ENCODE measurements at places on chromosomes 7 and 10.

DNA sequence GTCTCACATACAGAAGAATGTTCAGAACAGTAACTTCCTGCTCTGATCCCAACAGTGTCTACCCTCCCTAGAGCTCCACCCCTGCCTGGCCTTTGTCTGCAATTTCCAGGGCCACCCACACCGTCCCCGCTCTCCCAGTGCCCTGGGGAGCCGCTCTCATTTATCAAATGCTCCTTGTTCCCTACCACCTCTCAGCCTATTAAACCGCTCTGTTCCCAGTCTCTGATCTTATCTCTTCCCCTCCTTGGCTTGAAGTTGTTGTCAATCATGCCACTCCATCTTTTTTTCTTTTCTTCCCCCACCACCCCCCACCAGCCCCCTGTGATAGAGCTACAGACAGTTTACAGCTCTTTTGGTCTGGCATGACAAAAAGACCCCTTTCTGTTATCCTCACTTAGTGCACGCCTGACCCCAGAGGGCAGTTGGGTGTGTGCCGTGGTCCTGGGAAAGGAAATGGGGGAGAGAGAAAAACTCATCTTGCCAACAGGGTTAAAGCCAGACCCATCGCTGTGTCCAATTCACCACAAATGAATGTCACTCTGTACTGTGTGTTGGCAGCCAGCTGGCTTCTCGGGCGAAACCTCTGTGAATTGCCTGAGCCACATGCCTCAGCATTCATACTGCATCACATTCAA is 28.8 kb upstream of the HECTD2 start:
- no peak for DNase-seq

DNA sequence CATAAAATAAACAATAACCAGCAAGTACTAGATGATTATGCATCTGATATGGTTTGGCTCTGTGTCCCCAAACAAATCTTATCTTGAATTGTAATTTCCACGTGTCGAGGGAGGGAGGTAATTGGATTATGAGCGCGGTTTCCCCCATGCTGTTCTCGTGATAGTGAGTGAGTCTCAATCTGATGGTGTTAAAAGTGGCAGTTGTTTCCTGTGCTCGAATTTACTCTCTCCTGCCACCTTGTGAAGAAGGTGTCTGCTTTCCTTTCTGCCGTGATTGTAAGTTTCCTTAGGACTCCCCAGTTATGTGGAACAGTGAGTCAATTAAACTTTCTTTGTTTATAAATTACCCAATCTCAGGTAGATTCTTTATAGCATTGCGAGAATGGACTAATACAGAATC is 15.1 kb downstream of the CNTNAP2 start:
- no peak for DNase-seq

GRCh38 chr7:37315772-37316715 is 132.6 kb downstream of the ELMO1 start:
- no peak for DNase-seq

DNA sequence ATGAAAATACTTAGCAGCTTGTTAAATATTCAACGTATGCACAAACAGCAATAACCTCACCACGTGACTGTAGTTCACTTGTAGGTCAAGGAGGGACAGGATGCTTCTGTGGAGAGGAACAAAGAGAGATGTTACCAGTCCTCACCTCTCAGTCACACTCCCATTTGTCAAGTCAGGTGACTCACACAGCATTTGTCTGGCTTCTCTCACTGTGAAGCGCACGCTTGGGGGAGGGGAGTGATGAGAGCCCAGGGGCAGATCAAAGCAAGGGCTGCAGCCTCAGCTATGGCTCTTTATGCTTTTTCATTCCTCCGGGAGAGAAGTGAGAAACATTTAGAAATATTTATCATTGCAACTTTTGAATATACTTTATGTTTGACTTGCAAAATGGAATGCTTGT is 2.9 kb upstream of the RBM20 start:
- peak; percentile 31 for DNase-seq

- DNase-seq = no peak
Observed at GRCh38 chr7:27066148-27066547, 29.7 kb downstream of the HOXA1 start.

DNA sequence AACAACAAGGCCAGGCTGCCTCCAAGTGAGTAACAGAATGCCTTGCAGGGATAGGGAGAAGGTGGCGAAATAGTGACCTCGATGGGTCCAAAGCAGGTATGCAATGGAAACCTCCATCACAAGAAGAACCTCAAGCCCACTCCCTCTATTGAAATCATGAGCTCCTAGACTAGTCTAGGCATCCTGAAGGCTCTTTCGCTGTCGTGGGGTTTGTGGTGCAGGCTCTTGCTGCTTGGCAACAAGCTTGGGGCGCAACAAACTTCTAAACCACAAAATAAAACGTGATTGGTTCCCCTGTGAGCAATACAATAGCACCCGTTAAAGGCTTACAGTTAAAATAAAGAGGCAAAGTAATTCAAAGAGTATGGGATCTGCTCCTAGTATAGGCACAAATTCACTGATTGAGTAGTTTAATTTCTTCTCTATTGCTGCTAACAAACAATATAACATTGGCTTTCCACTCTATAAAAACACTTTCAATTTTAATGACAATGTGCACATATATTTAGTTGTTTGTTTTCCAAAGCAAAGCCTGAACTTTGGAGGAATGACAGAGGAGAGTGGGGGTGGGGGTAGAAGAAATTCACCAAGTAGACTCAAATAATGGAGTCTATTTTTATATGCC is 64.1 kb downstream of the C10orf67 start:
- no peak for DNase-seq

- peak; percentile 89 for DNase-seq
Observed at GRCh38 chr10:16828114-16828568, 10.9 kb upstream of the RSU1 start.

GRCh38 chr10:131677671-131678070 is 223.1 kb upstream of the PPP2R2D start:
- no peak for DNase-seq

DNA sequence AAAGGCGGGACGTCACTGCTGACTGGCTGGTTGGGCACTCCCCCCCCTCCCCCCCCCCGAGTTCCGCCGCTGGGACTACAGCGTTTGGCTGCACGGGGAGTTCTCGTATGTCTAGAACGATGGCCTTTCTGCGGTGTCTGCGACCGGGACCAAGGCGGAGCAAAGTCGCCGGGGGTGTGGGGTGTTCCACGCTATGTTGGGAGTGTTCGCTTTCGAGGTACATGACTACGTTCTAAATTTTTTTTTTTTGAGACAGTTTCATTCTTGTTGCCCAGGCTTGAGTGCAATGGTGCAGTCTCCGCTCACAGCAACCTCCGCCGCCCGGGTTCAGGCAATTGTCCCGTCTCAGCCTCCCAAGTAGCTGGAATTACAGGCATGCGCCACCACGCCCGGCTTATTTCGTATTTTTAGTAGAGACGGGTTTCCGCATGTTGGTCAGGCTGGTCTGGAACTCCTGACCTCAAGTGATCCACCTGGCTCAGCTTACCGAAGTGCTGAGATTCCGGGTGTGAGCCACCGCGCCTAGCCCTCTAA is 573 bp upstream of the IDI1 start:
- DNase-seq = no peak

DNA sequence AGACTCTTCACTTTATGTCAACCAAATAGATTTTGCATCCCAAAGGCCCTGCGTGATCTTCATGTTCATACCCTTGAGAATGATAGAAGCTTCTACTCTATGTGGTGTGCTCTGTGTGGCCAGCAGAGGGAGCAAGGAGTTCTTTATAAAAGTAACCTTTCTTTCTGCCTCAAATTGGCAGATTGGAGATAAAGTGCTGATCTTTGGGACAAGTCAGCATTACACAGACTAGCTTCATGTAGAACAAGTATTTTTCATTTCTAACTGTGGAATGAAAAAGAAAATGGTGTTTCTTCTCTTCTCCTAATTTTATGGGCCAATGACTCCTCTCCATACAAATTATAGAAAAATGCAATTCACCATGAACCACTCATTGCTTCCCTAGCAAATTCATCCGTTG is 1214.1 kb downstream of the SORCS1 start:
- peak; percentile 56 for DNase-seq

DNA sequence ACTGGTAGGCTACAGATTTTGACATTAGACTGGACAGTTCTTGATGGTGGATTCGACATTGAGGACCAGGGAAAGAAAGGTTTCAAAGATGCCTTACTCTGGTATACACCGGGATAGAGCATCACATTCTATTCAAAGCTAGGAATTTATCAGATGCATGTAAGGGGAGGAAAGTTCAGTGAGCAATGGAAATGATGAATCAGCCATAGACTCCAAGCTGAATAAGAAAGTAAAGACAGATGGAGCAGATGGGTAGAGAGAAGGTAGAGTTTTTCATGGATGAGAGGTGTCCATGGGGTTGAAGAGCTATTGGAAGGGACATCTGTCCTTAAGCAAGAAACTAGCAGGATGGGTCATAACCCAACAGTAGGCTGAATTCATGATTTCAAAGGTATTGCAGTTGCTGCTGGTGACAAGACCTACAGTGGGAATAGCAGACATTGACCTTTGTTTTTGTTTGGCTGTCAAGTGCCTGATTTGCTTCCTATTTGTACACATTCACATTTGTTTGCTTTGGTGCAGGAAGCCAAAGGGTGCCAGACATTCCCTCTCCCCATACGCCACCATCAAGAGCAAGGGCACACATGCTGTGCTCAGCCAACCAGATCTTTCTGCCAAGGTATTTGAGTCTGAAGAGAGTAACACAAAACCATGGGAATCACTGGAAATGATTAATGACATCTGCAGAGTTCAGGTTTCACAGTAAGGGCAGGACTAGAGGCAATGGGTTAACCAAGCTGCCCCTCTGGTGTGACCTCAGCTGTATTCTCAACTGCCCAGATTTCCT is 8.6 kb upstream of the CACUL1 start:
- no peak for DNase-seq

- DNase-seq = no peak
Observed at GRCh38 chr10:61364619-61365018, 88.6 kb downstream of the TMEM26 start.

DNA sequence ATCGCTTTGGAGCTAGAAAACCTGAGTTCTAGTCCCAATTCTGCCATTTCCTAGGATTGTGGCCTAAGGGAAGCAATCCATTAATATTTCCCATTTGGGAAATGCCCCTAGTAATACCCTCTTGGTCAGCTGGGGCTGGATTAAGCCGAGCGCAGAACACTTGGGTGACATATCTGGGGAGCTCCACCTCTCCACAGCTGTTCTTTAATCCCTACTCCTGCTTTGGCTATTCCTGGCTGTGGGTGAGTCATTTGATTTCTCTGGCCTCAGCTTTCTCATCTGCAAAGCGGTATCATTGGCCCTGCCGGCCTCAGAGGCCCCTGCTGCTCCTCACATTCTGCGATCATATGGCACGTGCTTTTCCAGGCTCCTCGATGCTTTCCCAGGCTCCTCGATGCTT is 108.3 kb downstream of the BUB3 start:
- no peak for DNase-seq

GRCh38 chr7:84565345-84566074 is 370.9 kb upstream of the SEMA3A start:
- DNase-seq = no peak

DNA sequence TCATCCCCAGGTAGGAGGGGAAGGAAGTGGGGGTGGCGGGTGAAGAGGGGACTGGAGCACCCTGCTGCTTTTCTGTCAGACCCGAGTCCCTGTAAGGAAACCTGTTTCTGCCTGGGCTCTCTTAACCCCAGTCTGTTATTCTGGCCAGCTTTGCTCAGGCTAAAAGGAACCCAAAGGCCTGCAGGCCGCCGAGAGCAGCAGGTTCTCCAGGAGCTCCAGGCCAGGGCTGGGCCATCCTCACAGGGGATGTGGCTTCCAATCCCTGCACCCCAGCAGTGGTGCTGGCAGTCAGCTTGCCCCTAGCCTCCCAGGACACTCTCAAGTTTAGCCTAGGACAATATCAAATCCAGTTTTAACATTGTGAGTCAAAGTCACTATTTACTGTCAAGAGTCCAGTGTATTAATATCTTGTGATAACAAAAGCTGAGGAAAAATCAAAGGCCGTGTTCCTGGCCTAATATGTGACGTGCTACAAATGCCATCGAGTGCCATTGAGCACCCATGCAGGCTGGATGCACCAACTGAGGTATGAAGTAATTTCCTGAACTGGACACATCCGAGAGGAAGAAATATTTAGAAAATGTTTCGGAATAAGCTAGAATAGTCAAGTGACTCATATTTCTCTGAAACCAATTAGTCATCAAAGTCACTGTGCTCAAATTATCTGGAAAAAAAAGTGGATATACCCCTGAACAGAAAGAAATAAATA is 7.0 kb downstream of the PKD1L1 start:
- no peak for DNase-seq

GRCh38 chr7:32618470-32618869 is 123.2 kb downstream of the AVL9 start:
- DNase-seq = no peak

DNA sequence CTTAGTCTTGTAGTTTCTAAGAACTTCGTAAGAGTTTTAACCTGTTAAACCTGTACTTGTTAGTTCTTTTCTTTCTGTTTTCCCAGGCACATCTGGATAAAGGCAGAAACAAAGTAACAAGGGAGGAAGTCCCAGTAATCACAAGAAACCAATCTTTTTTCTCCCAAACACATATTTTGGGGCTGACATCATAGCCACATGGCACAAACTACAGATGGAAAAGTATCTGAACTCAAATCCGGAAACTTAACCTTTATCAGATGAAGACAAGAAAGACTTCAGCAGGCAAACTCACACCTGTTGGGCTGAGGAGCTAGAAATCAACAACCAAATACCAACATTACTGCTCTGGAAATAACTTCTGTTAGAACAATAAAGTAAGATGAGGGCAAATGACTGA is 67.1 kb downstream of the CUBN start:
- DNase-seq = no peak

GRCh38 chr10:89364531-89364930 is 13.3 kb upstream of the IFIT1B start:
- peak; percentile 18 for DNase-seq

DNA sequence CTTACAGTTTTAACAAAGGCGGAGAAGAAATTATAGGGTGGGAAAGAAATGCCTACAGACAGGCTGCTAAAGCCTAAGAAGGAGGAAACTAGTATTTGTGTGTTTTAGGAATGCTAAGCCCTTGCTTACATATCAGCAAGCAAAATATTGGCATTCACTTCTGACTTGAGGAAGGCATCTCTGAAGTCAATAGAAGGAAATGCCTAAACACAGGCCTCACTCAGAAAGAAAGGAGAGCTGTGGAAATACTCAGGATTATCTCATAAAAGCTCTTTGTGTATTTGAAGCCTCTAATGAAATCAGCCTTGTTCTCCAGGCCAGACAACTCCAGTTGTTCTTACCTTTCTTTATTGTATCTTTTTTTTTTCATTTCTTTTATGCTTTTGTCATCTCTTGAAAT is 158.0 kb downstream of the AUTS2 start:
- DNase-seq = no peak

GRCh38 chr7:39530971-39531370 is 35.2 kb upstream of the YAE1 start:
- no peak for DNase-seq

DNA sequence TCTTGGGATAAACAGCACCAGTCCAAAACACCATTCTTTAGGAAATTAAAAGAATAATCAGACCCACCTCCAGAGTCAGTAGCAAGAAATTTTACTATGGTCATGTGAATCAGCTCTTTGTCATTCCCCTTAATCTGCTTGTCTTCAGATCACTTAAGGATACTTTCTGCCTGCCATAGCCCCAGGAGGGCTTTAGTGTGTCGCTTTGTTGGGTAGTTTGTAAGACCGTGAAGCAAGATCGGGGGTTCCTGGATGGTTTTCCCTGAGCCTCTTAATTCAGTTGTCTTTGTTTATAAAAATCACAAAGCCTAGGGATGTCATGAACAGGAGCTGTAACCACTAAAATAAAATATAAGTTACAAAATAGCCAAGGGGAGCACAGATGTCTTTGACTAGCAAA is 223.6 kb downstream of the RELN start:
- DNase-seq = no peak

GRCh38 chr7:42189535-42189934 is 47.5 kb downstream of the GLI3 start:
- no peak for DNase-seq

All from MM.1S (cell line).